Ecto neural progenitor cell (in vitro differentiated cells): ENCODE measurements at places on chromosomes 2 and 18.

DNA sequence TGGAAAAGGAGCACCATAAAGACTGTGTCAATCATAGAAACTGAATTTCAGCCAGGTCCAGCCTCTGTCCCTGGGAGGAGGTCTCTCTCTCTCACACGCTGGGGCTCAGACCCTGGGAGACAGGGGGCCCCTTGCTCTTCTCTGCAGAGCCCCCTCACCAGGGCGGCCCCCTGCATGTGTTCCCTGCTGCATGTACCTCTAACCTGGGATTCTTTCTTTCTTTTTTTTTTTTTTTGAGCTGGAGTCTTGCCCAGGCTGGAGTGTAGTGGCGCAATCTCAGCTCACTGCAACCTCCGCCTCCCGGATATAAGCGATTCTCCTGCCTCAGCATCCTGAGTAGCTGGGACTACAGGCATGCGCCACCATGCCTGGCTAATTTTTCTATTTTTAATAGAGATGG is 46.5 kb downstream of the TPO start:
- no peak for DNase-seq

DNA sequence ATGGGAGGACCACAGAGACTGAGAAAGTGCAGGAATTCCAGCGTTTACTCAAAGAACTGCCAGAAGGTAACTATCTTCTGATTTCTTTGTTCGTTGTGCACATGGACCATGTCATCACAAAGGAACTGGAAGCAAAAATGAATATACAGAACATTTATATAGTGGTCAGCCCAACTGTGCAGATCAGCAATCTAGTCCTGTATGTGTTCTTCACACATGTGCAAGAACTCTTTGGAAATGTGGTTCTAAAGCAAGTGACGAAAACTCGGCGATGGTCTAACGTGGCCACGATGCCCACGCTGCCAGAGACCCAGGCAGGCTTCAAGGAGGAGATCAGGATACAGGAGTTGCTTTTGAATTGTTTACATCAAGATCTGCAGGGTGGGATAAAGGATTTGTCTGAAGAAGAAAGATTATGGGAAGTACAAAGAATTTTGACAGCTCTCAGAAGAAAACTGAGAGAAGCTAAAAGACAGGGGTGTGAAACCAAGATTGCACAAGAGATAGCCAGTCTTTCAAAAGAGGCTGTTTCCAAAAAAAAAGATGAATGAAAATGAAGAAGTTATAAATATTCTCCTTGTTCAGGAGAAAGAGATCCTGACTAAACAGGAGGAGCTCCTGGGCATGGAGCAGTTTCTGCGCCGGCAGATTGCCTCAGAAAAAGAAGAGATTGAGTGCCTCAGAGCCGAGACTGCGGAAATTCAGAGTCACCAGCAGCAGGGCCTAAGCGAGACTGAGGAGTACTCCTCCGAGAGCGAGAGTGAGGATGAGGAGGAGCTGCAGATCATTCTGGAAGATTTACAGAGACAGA is 8.3 kb upstream of the CHST10 start:
- no peak for DNase-seq

DNA sequence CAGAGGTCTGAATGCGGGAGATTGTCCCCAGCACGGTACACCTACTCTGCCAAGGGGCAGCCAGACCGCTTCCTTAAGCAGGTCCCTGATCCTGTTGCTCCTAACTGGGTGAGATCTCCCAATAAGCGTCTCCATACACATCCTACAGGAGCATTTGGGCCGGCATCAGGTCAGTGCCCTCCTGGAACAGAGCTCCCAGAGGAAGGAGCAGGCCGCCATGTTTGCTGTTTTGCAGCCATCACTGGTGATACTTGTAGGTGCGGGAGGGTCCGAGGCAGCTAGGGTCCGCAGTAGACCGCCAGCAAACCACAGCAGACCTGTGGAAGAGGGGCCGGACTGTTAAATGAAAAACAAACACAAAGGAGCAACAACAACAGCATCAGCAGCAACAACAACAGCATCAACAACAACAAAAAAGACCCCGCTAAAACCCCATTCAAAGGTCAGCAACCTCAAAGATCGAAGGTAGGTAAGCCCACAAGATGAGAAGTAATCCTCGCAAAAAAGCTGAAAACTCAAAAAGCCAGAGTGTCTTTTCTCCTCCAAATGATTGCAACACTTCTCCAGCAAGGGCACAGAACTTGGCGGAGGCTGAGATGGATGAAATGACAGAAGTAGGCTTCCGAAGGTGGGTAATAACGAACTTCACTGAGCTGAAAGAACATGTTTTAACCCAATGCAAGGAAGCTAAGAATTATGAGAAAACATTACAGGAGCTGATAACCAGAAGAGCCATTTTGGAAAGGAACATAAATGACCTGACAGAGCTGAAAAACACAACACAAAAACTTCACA is 79.0 kb upstream of the CDH7 start:
- no peak for DNase-seq

GRCh38 chr2:11128243-11128951 is 26.9 kb upstream of the SLC66A3 start:
- no peak for DNase-seq

DNA sequence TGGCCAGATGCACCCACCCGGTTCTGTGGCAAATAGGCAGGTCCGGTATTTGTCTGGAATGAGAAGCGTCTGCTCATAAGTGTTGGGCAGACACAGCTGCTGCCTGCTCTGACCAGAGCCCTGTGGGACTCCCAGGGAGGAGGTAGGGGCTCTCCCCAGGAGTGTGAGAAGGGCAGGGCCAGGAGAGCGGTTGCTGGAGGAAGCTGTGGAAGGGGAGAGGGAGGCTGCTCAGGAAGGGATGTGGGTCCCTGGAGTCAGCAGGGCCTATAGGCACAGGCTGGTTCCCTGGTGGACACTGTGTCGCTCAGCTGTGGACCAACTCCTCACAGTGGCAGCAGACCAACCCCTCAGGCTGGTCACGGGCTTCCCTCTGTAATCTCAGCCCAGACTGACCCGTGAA is 109.2 kb downstream of the DYSF start:
- DNase-seq, result no peak

- no peak for DNase-seq
Observed at GRCh38 chr18:74654638-74655037, 57.0 kb downstream of the ZNF407 start.

DNA sequence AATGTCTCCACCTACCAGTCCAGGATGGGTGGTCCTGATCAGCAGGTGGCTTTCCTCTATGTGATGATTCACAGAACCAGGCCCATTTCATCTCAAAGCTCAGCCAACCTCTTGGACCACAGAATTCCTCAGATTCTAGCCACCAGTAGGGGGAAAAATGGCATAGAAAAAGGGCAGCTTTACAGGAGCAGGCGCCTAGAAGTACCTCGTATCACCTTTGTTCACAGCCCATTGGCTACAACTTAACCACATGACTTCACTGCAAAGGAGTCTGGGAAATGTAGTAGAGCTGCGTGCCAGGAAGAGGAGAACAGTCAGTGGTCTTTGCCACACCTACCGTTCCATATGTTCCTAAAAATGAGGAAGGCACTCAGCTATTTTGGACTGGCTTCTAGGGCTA is 62.8 kb upstream of the DTNA start:
- DNase-seq, result no peak

- DNase-seq, result peak; percentile 30
Observed at GRCh38 chr18:79635427-79635726, 44.2 kb upstream of the CTDP1 start.

DNA sequence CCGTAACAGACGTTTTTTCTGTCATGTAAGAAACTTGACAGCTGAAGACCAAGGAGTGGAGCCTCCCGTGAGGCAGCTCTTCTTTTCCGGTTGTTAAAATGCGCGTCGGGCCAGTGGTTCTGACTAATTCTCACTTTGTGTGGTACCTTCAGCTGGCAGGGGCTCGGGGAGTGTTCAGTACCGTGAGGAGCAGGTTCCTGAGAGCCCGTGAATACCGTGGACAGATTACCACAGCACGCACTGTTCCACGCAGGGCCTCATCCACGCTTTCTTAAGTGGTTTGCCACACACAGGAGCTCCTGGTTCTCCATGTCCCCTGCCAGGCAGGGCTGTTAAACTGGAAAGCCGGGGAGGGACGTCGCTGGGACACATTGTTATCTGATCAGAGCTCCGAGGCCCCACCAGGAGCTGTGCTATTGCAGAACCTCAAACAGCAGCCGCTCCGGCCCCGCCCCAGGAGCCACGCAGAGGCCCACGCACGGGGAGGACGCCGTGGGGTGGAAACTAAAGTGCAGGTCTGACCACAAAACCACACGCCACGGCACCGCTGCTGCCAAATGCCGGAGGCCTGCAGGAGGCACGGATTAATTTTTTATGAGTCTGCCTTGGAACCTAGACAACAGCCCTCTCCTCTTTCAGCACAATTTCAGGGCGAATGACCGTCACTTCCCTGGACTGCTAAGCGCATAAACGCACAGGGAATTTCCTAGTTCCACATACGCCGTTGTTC is 43.3 kb downstream of the NFATC1 start:
- no peak for DNase-seq

- peak; percentile 70 for DNase-seq
Observed at GRCh38 chr18:77131652-77132368, 773 bp downstream of the MBP start.

- DNase-seq, result no peak
Observed at GRCh38 chr2:17962876-17963275, 84.4 kb downstream of the KCNS3 start.

GRCh38 chr2:96859099-96859649 is 1.4 kb upstream of the ANKRD39 start:
- no peak for DNase-seq

DNA sequence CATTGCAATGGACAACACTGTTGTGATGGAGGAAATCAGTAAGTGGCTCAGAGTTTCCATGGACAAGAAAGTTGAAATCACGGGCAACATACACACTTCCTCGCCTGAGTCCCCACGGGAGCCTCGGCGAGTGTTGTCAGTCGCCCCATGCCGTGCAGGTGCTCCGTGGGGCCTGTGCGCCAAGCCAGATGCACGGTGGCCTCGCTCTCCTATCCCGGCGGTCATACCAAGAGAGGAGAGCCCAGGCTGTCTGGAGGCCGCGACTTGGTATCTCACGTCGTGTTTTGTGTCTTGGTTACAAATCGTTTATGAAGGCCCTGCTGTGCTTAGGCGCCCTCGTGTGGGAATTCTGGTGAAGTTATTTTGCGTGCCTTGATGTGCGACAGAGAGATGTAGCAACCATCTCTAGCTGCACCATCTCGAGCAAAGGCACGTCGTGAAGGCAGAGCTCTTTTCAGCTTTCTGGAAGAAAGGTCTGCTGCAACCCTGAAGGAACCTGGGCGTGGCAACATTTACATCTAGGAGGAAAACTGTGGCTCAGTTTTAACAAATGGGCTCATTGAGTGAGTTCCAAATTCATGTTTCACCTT is 21.8 kb downstream of the ATG4B start:
- peak; percentile 61 for DNase-seq

DNA sequence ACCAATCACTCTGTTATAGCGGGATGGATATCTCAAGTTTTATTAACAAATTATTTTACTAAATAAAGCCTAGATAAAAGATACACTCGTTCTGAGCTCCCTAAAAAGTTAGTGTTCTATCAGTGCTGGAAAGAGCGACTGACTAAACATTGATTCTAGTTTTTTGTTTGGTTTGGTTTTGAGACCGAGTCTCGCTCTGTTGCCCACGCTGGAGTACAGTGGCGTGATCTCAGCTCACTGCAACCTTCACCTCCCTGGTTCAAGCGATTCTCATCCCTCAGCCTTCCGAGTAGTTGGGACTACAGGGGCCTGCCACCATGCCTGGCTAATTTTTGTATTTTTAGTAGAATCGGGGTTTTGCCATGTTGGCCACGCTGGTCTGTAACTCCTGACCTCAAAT is 73.8 kb upstream of the CDCA7 start:
- DNase-seq, result no peak

DNA sequence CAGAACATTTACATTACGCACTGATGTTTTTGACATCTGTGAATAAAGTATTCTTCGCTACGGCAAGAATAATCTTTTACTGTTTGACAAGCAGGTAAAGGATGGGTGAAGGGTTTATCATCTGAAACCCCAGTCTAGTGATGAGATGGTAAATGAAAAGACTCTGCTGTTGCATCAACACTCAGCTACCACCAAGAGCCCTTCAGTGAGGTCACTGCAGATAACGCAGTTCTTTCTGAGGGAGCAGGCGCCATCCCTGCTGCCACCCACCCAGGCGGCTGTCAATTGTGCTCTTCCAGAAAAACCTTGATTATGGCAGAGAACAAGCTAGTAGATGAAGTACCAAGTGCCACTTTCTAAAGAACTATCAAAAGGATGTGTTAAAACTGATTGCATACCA is 58.7 kb downstream of the ABCG8 start:
- DNase-seq, result no peak

DNA sequence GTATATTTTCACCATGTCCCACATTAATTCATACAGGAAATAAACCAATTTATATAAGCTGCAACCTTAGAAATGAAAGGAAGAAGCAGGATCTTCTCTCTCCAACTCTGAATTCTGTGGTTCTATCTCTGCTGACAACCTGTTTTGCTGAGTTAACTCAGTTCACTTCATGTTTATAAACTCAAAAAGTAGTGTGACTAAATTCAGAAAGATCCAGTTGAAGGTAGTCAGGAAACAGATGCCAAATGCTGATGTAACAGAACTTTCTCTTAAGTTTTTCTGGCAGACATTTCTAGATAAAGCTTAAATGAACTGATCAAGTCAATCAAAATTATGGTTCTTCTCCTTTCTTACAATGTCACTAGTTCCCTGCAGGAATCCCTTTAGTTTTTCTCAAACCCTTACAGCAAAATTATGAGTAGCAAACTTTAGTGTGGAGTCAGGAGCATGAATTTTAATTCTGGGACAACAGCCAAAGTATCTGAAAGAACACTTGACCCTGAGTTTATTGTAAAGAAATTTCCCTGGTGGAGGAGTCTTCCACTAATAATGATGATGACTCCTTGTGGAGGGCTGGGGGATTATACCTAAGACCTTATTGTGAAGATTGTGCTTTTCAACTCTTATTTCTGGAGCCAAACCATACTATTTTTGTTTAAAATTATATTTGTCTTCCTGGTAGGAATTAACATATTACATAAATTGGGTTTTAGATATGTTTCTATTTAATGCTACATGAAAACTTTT is 216.9 kb downstream of the MYO3B start:
- no peak for DNase-seq

GRCh38 chr18:48576457-48576771 is 37.6 kb downstream of the CTIF start:
- no peak for DNase-seq

DNA sequence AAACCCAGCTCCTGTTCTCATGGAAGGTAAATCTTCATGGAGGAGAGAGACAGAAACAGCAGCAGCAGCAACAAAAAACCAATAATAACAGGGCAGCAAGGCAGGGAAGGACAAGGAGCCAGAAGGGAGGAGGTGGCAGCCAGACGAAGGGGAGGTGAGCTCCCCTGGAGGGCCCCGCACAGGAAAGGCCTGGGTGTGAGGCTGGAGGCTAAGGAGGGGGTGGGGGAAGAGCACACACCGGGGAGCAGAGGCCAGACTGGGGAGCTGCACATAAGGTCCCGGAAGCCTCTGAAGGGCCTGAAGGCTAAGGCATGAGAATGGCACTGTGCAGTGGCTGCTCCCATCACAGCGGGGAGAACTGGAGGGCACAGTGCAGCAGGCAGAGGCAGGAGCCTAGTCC is 94.8 kb upstream of the SMAD7 start:
- no peak for DNase-seq

- no peak for DNase-seq
Observed at GRCh38 chr18:44895176-44895798, 214.6 kb downstream of the SETBP1 start.

GRCh38 chr2:128645631-128646030 is 327.0 kb upstream of the HS6ST1 start:
- DNase-seq, result peak; percentile 29
